ENCODE measurements at places on chromosomes 6 and 20.

DNA sequence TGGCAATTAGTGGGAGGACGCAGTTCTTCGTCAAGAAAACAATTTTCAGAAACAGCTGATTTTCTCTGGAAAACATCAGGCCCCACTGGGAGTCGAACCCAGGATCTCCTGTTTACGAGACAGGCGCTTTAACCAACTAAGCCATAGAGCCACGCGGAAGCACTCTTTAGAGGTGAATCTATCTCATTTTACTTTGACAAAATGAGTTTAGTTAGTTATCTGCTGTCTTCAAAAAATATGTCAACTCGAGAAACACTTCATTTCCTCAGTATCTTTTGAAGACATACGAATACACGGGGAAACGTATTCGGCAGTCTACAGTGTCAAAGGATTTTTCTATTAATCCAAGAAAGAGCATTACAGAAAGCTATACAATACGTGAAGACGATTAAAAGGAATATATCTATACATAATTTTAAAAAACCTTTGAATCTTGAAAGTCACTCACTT is 26.7 kb downstream of the GPX6 start:
- peak; percentile 23 for DNase-seq

GRCh38 chr6:111773501-111774345 is 99.5 kb downstream of the FYN start:
- DNase-seq = no peak

DNA sequence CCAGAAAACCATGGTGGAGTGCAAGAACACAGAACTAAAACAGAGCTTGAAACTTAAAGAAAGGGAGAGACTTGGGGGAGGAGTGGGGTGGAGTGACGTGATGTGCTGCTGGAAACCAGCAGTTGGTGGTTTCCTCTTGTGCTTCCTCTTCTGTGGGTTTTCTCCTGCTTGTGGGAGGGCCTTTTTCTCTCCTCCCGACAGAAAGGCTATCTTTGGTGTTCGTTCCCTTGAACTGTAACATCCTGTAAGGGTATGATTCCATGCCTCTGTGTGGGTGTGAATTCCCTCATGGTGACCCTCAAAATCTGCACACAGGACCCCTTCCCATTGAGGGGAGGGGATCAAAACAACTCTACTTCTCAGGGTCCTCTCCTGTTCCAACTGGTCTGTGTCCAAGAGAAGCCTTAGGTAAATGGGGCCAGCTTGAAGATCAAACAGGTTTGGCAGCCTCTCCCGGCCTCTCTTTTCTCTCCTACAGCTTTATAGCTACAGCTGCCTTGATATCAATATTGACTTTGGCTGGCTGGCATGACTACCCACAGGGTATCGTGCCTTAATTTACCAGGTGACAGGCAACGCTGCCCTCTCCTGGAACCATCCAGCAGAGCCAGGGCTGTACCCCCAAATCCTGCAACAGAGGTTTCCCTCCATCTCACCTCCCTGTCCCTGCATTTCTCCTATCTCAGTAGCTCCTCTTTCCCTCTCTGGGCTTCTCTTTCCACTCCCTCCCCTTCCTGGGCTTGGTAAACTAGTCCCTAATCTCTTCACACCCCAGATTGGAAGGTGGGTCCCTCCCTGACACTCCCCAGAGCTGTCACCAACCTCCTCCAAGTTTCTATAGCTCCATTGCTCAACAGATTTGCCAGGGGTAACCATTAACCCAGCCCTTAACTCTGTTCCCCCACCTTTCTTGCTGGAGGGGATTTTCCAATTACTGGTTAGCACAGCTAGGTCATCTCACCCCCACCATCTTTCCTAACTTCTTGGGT is 1.5 kb upstream of the MSH5 start:
- peak; percentile 75 for DNase-seq

- DNase-seq = no peak
These were observed 54.5 kb downstream of the TFAP2B start for GRCh38 chr6:50873167-50873566.

GRCh38 chr6:32774426-32774825 is 11.1 kb upstream of the HLA-DQB2 start:
- DNase-seq = no peak

DNA sequence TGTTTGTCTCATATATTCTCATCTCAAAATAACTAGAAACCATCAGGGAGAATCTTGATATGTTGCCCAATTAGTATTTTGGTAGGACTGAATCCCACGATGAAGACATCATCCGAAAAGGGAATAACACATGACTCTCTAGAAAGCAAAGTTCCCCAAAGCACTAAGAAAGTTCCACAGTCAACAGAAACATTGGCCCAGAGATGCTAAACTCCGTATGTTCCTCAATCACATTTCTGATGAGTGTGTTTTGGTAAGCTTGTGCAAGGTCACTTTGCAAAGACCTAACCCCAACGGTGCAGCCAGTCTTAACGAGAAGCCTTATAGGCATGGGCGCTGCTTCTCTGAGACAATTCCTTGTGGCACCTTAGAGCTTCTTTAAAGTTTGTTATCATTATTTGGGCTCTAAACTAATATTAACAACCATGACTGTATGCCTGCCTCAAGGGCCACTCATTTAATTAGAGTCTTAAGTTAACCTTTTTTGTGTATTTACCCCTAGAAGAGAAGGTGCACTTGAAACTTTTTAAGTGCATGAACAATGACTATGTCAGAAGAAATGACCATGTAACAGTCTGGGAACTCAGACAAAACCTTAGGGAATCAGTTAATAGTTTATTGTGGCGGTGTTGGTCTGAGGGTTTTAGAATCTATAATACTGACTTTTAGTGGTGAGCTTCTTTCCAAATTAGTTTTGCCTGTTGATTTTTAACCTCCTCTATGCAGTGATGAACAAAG is 202.0 kb upstream of the RAB32 start:
- no peak for DNase-seq

DNA sequence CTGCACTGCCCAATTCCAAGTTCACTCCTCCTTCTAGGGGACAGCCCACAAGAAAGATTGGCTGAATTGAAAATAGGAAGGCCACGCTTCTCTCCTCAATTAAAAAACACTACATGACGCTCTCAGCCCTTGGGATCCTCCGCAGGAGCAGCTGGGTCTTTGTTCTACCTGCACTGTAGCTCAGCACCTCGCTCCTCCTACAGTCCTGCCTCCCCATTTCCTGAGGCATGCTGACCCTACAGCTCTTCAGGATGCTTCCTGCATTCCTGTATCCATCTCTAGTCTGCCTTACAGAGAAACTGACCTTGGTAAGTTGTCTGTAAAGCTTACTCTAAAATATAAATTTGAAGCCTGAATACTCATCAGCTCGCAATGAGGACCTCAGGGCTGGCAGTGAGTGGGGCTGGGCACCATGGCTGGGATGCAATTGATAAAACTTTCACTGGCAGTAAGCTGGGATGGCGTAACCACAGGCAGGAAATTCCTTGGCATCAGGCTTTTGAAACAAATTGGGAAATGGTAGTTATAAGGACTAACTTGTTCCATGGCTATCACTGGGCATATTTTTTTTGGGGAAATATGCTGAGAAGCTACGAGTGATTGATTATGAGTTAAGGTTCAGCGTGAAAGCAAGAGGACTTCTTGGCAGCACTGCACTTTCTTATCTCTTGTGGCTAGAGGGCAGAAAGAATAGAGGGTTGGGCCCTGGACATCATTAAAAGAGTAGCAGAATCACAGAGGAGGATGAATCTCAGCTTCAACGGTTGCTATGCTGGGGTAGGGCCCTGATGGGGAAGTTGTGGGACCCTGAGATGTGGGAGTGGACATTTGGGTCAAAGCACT is 11.7 kb upstream of the SIRPB1 start:
- no peak for DNase-seq

- no peak for DNase-seq
These were observed 30.4 kb downstream of the DEFB114 start for GRCh38 chr6:49933526-49933925.

GRCh38 chr6:30554962-30555815 is 1.1 kb downstream of the GNL1 start:
- DNase-seq = peak; percentile 36

All from NCI-H146 (cell line).